ENCODE measurements at places on chromosomes 2 and 18.
A peak's percentile ranks its signal among the peaks of the same experiment; 100 is the strongest.

DNA sequence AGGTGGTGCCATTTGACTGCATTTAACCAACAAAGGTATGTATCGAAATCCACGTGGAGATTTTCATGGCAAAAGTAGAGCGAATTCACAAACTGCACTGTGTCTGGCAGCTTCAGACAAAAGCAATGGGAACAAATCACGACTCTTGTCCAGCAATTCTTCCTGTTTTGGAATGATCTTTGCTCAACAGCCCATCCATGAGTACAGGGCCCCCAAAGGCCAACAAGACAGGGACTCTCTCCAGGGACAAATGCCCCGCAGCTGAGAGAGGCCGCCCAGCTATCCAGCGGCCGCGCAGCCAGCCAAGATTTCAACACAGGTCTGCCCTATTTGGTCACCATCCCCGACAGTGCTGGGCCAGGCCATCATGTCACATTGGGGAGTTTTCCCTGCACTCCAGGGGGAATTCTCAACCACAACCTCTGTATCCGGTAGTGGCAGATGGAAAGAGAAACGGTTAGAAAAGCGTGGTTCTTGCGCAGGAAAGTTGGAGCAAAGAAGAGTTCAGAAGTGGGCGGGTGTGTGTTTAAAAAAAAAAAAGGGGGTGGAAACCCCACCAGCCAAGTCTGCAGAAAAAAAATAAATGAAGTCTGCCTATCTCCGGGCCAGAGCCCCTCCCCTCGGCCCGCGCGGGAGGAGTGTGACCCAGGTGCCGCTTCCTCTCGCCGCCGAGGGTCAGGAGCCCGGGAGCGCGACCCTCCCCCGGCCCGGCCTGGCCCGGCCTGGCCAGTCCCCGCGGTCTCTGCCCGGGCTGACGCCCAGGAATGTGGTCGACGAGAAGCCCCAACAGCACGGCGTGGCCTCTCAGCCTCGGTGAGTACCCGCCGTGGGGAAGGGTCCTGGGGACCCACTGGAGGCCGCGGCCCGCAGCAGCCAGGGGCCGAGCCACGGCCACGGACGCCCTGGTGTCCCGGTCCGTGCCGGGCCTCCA lies at the start of gene GYPC:
Gene GYPC (plus strand): TSS at position 659 of the 931 bp plus-strand sequence. CDS start 106 bp downstream, at position 765.
- DNase-seq = peak; percentile 47

DNA sequence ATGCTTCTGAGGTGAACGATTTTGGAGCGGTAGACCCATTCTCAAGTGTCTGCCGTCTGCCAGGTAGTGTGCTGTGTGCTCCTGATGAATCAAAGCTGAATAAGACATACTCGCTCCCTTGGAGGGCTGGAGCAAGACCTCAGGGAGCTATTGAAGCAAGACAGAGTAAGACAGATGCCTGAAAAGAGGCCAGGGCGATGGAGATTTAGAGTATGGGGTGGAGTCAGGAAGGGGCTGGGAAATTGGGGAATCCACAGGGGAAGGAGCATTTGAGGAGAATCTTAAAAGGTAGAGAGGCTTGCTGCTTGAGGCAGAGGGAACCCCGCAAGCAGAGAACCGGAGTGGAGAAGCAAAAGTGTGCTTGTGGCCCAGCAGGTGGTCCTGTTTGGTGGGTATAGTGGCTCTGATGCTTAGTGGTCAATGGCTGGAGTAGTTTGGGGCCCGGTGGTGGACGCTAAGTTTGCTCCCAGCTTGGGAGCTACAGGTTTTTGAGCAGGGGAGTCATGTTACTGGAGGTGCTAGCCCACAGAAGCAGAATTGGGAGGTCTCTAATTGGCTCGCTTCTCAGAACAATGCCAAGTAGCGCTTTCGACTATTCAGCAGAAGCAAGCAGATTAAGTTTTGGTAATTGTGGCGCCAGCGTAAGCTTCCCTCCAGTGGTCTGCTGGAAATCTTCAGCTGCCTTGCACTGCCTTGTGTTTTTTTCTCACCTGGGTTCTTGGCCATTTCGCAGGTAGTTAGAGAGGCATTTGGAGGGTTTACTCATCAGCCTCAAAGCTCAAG lies 2.0 kb downstream of the CNNM4 start:
- DNase-seq = peak; percentile 19

DNA sequence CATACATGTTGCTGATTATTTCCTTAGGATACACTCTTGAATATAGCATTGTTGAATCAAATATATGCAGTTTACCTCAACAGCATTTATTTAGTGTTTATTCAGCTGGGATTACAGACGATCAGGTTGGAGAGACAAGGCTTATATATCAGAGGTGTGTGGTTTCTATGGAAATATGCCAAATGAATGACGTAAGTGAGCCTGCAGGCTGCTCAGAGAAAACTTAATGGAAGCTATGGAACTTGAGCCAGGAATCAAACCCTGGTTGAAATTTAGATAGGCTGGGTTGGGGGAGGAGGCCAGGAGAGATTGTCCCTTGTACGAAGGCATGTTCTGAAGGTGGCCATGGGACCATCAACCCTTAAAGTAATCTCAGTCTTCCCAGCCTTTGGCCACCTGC lies 79.5 kb downstream of the INPP4A start:
- DNase-seq = no peak

DNA sequence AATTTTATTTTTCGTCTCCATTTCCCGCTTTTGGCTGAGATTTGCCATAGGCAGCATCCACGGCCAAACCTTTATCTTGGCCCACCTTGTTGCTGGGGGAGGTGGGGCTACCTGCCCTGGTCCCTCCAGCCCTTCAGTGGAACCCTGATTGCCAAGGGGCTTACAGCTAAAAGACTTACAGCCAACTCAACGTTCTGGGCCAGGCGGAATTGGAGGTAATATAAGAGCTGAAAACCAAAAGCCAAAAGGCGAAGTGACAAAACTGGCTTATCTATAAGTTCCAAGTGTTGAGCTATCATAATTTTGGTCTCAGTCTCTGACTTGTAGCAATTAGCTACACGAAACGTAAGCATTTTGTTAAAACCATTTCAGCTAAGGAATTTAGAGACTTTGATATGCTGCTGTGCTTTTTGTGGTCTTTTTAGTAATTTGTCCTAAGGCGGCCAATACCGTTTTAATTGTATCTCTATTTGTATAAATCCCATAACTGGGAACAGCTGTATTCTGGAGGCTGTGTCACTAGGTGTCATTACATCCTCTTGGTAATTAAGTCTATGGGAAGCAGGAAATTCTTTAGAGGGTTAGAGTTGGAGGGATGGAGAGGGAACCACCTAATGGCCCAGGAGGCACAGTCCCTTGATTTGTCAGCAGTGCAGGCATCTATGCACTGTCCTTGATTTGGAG lies 24.0 kb downstream of the PDCD1 start:
- no peak for DNase-seq

DNA sequence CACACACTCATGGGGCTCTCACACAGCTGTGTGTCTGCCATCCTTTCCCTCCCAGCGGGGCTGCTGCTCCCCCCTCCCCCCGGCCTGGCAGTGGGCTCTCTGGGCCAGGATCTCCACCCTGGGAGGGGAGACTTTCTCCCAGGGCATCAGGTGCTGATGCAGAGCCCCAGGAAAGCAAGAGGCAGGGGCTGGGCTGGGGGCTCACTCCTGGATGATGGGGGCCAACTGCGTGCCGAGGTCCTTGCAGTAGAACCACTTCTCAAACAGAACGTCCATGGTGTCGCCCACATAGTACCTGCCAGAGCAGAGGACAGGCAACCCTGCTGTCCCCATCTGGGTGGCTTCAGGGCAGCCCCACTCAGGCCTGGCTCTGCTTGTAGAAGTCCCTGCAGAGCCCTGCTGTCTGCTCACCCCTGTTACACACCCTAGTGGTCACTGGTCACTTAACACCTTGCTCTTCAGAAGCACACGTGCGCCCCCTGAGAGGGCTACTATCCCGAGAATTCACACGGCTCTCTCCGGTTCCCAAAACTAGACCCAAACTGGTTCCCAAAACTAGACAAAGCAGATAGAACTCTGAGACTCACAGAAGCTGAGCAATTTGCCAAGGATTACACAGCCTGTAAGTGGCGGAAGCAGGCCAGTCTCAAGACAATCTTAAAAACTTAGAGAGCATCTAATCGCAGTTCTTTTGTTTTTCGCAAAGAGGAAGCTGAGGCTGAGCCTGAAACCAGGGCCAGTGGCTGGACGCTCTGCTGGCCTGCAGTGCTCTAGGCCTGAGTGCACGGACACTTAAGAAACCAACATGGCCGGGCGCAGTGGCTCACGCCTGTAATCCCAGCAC lies 6.6 kb upstream of the OXER1 start:
- no peak for DNase-seq

GRCh38 chr2:221423210-221423804 lies 148.8 kb downstream of the EPHA4 start:
- no peak for DNase-seq

DNA sequence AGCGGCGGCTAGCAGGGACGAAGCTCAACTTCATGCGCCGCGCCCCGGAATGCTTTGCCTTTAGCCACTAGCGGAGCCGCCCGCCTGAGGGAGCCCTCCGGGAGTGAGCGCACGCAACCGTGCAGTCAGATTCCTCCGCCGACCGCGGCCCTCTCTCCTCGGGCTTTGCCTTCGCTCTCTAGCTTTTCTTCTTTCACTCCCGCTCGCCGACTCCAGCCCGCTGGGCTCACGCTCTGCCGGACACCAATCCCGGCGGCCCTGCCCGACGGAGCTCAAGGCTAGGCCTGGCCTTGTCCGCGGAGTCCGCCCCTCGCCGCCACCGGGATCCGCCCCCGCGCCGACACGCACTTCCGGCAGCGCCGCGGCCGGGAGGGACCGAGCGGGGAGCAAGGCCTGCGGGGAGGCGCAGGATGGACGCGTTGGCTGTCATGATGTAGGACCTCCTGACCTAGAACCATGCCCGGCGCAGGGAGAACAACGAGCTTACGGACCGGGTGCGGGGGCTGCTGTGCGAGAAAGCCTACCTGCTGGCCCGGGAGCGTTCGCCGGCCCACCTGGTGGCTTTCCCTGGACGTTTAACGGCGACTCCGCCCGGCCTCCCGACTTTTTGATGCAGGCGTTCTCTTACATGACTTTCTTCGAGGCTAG lies 40.8 kb upstream of the AKAIN1 start:
- peak; percentile 95 for DNase-seq

DNA sequence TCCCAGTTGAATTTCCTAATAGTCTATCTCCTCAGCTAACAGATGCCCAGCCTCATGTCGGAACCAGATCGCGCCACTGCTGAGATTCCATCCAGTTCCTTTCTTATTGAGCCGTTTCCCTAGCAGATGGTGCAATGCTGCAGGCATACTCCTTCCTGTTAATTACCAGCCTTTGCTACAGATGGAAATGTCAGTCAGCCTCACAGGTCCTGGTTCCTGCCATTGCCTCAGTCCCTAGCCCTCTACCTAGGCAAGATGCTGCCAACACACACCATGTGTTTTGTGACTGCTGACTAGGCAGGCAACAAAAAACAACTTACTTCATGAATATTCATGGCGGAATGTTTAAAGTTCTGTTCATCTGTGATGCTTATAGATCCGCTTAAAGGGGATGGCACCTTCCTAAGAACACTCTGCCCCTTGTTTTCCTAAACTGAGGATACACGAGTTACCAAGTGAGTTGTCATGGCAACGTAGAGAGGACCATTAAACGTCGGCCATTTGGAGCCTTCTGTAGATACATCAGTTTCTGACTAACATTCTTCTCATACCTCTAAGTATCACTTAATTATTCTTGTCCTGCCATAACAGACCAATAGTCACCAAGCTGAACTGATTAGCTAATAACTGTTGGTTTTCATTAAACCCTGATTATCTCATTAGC lies 749.5 kb downstream of the RNF144A start:
- DNase-seq = no peak

Data from activated B cell treated with CpG ODN at 0.5 μM for 24 hours (primary cell).